ENCODE measurements at places on chromosomes 2 and 18.

DNA sequence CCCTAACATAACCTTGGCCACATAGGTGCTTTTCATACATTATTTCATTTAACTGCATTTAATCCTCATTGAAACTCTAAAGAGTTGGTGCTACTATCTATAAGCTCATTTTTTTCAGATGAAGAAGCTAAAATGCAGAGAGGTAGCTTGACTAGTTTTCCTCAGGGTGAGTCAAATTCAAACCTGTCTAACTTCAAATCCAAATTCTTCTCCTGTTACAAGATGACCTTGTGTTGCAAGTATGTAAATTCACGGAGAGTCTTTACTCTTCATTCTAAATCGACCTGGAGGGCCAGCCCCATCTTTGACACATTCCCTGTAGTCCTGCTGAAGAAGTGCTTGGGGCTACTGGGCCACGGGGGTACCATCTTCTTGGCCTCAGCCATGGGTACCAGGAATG, 8.2 kb upstream of the SETBP1 start:
- no peak for DNase-seq

DNA sequence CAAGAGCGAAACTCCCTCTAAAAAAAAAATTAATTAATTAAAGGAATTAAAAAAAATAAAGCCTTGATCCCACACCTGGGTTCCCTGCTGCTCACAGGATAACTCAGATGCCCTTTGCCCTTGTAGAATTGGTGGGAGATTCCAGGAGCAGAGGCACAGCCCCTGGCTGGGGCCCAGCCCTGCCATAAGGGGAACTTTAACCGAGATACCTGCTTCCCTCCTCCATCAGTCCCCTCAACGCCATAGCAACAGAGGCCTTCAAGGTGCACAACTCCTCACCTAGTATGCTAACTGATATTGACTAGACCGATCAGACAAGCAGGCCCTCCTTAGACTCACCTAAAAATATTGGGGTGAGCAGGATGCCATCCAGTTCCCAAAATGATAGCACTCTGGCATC, 23.6 kb downstream of the TEX44 start:
- DNase-seq, result no peak

DNA sequence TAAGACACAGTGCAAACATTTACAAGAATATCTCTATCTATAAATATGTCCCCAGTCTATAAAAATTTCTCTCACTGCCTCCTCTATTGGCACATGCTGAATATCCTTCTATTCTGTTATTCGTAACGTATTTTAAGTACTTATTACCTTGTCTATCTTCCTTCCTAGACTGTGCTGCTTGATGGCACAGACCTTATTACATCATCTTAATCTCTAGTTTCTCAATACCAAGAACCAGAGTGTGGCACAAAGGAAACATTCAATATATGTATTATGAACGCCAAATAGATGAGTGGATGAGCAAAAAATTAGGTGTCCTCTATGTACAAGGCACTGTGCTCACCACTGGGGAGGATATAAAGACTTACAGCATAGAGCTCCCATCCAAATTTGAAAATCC, 282.8 kb downstream of the NBAS start:
- no peak for DNase-seq

DNA sequence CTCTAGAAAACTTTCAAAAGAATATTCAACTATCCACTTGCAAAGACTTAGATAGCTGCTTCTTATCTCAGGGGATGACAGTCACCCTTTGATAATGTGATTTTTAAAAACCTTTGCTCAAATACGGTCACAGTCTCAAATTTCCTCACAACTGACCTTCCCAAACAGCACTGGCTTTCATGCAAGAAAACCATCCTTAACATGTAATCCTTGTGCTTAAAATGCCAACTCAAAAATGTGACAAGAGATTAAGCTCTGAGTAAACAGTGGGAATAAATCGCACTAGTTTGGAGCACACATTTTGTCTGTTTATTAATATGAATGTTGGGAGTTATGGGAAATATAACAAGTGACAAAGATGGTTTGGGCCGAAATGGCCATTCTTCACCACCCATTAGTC, 87.5 kb upstream of the CCBE1 start:
- no peak for DNase-seq

GRCh38 chr2:216632952-216633615, at the start of gene IGFBP2:
TSS of gene IGFBP2 (plus strand) at chr2:216633420. CDS start at chr2:216633524, 104 bp downstream.
- DNase-seq, result no peak

GRCh38 chr2:112343827-112344585, 68.6 kb downstream of the ZC3H6 start:
- DNase-seq, result no peak

DNA sequence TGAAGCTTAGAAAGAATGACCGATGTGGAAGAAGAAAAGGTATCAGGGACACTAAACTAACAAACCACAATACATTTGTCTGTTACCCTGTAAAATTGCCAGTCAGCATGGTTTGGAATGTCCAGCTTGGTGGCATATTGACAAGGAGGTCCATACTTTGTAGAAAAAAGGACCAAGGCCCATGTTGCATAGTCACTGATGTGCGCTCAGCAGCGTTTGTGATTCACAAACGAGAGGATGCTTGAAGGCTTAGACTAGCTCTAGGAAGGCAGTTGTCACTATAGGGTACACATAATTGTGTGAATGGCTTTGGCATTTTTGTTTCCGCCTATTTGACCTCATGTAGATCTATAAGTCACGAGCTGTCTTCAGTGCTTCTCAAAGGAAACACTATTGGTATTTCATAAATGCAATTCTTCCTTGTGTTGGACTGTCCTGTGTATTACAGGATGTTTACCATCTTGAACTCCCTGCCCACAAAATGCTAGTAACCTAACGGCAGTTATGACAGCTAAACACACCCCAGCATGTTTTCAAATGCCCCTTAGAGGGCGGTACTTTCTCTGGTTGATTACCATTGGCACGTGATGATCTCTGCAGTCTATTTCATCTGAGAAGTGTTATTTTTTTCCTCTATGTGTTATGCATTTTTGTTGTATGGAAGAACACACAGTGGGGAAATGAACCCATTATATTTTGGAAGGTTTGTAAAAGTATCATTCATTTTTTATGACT, 304.2 kb downstream of the CYRIA start:
- DNase-seq, result no peak

DNA sequence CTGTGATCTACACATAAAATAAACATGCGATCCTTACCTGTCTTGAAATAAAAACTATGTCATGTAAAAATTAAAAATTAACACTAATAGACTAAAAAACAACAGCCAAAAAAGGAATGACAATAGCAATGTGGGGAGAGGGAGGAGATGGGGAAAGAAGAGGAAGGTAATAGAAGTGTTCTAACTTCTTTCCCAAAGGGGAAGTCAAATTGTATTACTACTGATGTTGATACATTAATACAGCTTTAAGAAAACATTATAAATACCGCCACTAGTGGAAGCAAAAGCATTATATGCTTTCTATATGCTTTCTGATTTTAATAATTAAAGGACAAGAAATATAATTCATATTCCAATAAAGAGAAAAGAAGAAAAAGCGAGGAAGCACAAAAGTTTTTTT, 22.2 kb downstream of the ZNF516 start:
- DNase-seq, result no peak

GRCh38 chr2:197498937-197499593, 575 bp downstream of the HSPD1 start:
- peak; percentile 15 for DNase-seq

GRCh38 chr2:108637304-108637669, 82.0 kb upstream of the RANBP2 start:
- DNase-seq, result no peak

DNA sequence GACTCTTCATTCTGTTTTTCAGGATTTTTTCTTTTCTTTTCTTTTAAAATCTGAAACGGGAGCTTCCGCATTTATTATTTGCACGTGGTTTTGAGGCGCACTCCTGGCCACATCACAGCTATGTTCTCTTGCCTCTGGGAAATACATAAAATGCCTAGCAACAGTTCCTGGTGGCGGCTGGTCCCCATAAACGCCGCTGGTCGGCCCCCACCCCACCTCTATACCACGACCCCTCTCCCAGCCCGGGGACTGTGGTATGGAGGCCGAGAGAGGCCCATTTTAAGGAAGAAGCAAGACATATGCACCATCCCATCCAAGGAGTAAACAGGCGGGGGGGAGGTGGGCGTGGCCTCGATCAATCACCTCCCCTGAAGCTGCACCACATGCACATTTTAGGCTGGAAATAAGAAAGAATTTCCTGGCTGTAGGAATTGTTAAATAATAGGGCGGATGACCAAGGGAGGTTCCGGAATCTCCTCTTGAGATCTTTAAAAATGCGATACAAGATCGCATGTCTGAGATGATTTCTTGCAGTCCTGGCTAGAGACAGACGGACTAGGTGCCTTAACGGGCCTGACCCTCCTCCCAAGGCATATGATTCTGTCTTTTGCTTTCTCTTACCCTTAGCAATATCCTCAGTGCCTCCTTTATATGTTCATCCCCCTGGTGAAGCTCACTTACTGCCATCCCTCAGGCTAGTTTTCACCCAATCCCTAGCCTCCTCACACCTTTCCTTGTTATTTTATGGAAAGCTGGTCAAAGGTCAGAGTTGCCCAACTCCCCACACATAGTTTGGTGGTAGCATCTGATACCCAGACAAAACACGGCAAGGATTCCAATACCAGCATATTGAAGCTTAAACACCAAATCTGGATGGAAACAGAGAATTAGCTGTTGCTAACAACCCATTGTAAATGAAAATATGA, 82.4 kb downstream of the BCL2 start:
- DNase-seq, result no peak

GRCh38 chr2:73285159-73285739, 971 bp upstream of the FBXO41 start:
- no peak for DNase-seq

- DNase-seq, result no peak
Measured at GRCh38 chr2:166700079-166700478, 188.2 kb upstream of the XIRP2 start.

DNA sequence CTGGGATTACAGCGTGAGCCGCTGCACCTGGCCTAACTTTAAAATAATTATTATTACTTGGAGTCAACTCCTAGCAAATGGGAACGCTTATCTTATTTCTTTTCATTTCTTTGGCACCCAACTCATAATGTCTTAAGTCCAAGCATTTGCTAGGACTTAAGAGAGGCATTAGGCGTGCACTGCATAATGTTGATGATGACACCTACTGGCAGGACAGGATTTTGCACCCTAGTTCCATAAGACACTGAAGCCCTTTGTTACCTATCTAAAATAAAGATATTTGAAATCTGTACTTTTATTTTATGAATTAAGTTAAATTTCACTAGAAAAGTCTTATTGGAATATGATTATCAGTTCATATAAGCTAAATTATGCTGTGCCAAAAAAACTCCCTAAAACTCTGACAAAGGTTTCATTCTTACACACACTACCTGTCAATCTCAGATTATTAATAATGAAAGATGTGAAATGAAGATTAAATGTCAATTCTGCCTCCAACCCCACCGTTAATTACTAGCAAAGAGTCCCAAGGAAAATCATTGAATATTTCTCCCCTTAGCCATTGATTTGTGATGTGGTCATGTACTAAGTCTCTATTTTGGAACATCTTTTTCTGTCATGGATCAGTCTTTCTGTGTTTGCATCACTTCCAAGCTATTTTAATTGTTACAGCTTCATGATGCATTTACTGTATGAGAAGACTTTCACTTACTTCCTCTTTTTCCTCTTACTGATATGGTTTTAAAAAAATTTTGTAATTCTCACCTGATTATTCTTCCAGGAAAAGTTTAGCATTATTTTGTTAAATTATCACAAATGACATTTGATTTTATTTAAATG, 12.7 kb upstream of the CDH2 start:
- no peak for DNase-seq

DNA sequence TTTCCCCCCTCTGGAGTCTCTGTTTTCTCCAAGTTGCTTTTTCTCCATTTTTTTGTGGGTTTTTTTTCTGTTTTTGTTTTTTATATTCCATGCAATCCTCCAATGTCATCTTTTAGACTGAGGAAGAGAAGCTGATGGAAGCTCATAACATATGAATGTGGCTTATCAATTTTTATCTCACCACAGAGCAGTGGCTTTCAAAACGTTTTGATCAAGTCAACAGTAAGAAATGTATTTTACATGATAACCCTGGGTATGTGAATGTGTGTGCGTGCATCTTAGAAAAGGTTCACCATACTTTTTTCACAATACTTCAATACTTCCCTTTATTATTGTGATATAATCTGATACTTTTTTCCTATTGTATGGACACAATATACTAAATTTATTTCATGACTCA, 64.6 kb upstream of the CDCA7 start:
- DNase-seq, result no peak

DNA sequence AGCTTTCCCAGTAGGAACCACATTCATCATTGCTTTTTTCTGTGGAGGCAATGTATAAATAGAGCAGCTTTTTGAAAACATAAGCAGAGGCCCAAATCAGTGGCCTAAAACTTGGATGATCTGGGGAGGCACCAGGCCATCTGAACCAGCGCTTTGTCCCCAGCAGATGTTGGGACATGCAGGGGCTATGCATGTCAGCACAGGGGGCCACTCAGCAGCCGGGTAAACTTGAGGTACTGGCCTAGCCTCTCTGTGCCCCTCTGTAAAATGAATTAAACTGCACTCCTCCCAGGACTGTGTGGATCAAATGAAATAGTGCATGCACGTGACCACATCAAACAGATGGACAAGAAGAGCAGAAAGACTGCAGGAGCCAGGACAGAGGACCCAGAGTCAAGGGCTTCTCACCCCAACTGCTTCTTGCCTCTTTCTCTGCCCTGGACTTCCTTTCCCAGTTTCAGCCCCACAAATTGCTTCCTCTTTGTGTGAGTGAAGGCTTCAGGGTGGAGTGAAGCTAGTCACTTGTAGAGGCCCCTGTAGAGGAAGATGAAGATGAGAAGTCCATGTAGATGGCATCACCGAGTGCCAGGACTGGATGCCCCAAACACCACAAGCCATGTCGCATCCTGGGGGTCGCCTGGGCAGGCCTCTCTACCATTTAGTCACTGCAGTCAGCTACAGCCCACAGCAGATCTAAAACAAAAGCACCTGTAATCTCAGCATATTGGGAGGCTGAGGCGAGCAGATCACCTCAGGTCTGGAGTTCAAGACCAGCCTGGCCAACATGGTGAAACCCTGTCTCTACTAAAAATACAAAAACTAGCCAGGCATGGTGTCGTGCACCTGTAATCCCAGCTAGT, 53.2 kb downstream of the IMPA2 start:
- no peak for DNase-seq

DNA sequence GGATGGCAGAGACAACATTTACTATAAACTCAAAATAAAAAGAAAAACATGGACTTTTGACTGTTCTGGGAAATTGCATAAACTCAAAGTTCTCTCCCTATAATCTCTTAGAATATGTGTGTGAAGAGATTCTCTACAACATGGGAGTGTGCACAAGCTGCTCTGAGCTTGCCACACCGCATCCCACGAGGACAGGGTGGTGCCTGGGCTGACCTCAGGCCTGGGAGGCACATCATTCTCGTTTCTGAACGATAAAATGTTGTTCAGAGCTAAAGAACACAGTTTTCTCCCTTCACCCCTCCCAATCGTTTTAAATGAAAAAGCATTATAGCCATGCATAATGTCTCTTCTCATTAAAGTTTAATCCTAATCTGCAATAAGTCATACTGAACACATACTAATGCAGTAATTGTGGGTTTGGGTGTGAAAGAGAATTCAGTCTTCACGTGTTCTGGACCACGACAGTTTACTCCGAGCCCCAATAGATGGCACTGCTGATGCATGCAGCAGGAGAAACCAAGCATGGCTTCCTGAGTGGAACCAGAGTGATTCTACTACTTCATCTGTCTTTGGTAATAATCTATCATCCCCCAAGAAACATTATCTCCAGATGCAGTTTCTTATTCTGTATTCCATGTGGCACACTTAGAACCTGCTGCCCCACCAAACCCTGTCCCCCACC, 46.9 kb upstream of the LAMA1 start:
- DNase-seq, result no peak
